ENCODE measurements at places on chromosomes 3 and 15. TPM values are rescaled to one million over a fixed set of nuclear protein-coding genes. Genes with fewer than 3 reads are reported as not detected.

- peaks cover 7% of the 10 kb centered on the region for H3K36me3 ChIP-seq
- no peak for DNase-seq
- H3K27me3 ChIP-seq = no peaks in the 10 kb centered on the region
- peak overlapping the region; percentile 29 for H3K4me3 ChIP-seq
- H3K27ac ChIP-seq = peak overlapping the region; percentile 95
- peaks cover 70% of the 10 kb centered on the region for H3K4me1 ChIP-seq
These were observed 3.8 kb downstream of the TYRO3 start for GRCh38 chr15:41562784-41563198.

TRPM1 gene
- total RNA-seq = not detected

GRCh38 chr3:49899815-49900214, 3.9 kb downstream of the MST1R start:
- no peak for DNase-seq
- peaks cover 2% of the 10 kb centered on the region for H3K4me1 ChIP-seq
- H3K27ac ChIP-seq = no peak overlapping the region
- no peaks in the 10 kb centered on the region for H3K36me3 ChIP-seq
- no peaks in the 10 kb centered on the region for H3K27me3 ChIP-seq

DNA sequence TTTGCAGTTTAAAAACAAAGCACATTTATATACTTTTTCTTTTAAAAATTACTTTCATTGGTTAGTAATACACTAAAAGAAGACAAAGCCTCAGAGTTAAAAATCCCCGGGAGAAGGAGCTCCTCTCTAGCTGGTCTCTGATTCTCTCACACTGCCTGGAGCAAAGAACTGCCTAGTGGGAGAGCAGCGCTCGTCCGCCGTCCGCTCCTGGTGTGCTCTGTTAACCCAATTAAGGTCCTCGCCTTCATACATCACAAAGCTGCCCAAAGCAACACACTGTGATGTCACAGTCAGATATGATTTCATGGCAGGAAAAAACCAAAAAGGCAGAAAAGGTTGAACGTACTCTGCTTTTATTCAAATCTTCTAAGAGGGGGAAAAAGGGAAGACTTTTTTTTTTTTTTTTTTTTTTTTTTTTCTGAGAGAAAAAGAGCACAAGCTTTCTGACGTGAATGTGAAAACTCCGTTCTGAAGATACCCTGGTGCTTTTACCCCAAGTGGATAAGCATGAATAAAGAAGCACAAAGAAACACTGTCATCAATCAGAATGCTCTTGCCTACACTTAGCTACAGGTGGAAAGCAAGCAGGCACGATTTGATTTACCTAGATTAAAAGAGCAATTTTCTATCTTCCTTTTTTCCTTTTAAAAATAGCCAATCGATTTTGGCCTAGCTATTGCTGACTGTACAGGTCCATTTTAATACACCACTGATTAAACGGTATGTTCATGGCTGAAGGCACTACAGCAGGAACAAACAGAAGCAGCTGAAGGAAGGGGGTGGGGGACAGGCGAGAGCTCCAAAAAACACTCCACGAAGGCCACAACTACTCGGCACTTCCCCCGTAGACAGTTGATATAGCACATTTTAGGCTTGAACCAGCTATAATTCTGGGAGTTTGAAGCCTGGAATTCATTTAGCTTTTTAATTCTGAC, 115.2 kb downstream of the TIGIT start:
- peak overlapping the region; percentile 95 for H3K27ac ChIP-seq
- peaks cover 49% of the 10 kb centered on the region for H3K4me1 ChIP-seq
- no peaks in the 10 kb centered on the region for H3K27me3 ChIP-seq
- peak overlapping the region; percentile 61 for H3K4me3 ChIP-seq
- DNase-seq = no peak
- H3K36me3 ChIP-seq = no peaks in the 10 kb centered on the region

NRROS gene
- 2.0 TPM for total RNA-seq

GRCh38 chr3:180319461-180319860, 282.5 kb upstream of the TTC14 start:
- peaks cover 5% of the 10 kb centered on the region for H3K4me1 ChIP-seq
- peaks cover 13% of the 10 kb centered on the region for H3K27me3 ChIP-seq
- H3K27ac ChIP-seq = no peak overlapping the region
- H3K36me3 ChIP-seq = no peaks in the 10 kb centered on the region
- H3K4me3 ChIP-seq = no peak overlapping the region

RBM6 gene
- 144 TPM for total RNA-seq

DNA sequence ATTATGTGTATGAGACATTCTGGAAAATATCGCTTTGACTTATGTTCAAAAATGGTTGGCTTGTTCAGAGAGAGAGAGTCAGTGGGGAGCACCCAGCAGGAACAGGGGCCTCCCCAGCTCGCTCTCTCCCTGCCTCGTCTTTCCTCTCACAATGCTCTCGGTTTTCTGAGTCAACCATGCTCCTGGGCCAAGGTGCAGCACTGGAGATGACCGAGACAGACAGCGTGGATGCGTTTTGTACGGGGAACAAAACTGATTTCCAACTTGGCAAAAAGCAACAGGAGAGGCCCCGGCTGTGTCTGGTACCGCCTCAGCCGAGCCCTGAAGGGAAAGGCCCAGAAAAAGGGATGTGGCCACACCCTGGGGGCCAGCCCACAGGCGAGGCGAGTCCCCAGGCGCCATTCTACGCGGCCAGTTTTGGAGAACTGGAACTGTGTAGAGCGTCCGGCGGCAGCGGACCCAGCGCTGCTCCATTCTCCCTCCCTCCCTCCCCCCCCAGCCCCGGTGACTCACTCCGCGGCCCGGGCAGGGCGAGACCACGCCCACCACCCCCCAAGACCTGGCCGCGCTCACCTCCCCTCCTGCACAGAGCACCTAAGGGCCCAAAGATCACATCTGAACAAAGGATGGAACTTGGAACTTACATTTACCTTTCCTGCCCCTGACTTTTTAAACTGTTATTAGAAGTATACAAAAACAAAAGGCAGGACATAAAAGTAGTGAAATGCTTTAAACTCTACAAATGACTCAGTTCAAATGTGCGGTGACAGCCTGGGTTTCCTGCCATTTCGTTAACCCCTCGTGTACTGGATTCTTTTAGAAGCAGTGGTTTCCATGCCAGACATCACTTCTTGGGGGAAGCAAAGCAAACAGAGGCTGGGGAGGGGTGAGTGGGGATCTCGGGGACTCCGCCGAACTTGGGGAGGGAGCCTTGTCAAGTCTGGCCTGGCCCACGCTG, 12.7 kb downstream of the ATP10A start:
- H3K36me3 ChIP-seq = no peaks in the 10 kb centered on the region
- peak; percentile 21 for DNase-seq
- H3K27me3 ChIP-seq = peaks cover 44% of the 10 kb centered on the region
- peak overlapping the region; percentile 47 for H3K27ac ChIP-seq

CHSY1 gene
- 33.2 TPM for total RNA-seq

- H3K36me3 ChIP-seq = no peaks in the 10 kb centered on the region
- H3K4me1 ChIP-seq = peaks cover 3% of the 10 kb centered on the region
- no peak overlapping the region for H3K27ac ChIP-seq
- no peak overlapping the region for H3K4me3 ChIP-seq
- DNase-seq = no peak
These were observed 7.8 kb upstream of the KIF7 start for GRCh38 chr15:89662893-89663626.

GRCh38 chr3:147756476-147756875, 347.3 kb downstream of the ZIC1 start:
- no peaks in the 10 kb centered on the region for H3K36me3 ChIP-seq
- H3K4me1 ChIP-seq = no peaks in the 10 kb centered on the region
- no peak overlapping the region for H3K4me3 ChIP-seq
- no peak overlapping the region for H3K27ac ChIP-seq
- no peaks in the 10 kb centered on the region for H3K27me3 ChIP-seq

EFCAB12 gene
- total RNA-seq = 6.8 TPM

TRAK1 gene
- 53.8 TPM for total RNA-seq

ROBO2 gene
- 83.8 TPM for total RNA-seq

CPLX3 gene
- not detected for total RNA-seq

- DNase-seq = no peak
- H3K4me1 ChIP-seq = peaks cover 3% of the 10 kb centered on the region
- no peaks in the 10 kb centered on the region for H3K27me3 ChIP-seq
- H3K4me3 ChIP-seq = no peak overlapping the region
- H3K36me3 ChIP-seq = peaks cover 65% of the 10 kb centered on the region
These were observed 62.8 kb downstream of the CHD2 start for GRCh38 chr15:92962914-92963313.

DNA sequence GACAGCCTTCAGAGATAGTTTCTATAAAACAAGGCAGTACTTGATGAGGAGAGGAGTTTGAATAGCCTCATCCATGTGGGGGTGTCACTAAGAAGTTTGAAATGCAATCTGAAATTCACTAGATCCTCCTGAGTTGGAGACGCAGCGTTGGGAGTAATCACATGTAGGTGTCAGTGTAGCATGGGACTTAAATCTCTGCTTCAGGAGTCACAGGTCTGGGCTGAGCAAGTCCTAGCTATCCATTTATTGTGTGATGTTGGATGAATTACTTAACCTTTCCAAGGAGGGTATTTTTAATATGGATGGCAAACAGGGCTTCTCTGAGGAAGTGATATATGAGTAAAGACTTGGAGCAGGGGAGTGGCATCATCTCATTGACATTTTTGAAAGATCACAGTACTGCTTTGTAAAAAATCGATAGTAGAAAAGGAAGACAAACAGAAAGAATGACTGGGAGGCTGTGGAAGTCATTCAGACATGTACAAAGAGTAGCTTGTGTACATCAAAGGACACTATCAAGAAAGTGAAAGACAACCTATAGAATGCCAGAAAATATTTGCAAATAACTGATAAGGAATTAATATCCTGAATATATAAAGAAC, 17.1 kb downstream of the CP start:
- no peaks in the 10 kb centered on the region for H3K27me3 ChIP-seq
- no peak for DNase-seq
- H3K27ac ChIP-seq = no peak overlapping the region
- H3K36me3 ChIP-seq = no peaks in the 10 kb centered on the region

DNA sequence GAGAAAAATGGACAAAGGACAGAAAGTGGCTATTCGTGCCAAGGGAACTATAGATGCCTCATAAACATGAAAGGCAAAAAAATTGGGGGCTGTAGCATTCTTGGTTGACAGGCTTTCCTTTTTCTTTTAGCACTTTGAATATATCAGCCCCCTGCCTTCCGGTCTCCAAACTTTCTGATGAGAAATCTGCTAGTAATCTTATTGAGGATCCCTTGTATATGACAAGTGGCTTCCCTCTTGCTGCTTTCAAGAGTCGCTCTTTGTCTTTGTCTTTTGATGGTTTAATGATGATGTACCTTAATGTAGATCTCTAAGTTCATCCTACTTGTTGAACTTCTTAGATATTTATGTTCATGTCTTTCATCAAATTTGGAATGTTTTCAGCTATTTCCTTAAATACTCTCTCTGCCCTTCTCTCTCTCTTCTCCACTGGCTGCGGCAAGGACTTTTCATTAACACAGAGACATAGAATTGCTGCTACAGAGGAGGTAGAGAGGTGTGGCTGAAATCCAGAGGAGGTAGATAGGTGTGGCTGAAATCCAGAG, 59.4 kb upstream of the EPHB3 start:
- no peaks in the 10 kb centered on the region for H3K36me3 ChIP-seq
- no peak overlapping the region for H3K4me3 ChIP-seq
- DNase-seq = no peak
- peaks cover 37% of the 10 kb centered on the region for H3K27me3 ChIP-seq

ACKR2 gene
- total RNA-seq = 0.60 TPM

DNA sequence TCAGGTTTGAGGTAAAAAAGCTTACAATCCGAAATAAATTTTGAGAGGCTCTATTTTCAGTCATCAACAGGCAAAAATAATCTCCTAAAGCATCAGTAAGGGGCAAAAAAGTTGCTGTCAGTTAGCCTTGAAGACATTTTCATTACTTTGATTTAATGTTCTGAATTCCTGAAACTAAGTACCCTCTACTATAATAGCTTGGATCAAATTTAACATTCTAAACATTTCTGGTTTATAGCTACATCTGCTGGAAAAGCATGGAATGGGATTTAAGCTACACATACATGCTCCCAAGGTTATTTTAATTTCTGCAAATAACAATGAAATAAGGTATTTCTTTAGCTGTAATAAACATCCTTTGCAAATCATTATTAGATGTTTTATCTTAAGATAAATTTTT, 245.4 kb downstream of the ULK4 start:
- H3K4me1 ChIP-seq = no peaks in the 10 kb centered on the region
- H3K4me3 ChIP-seq = no peak overlapping the region
- H3K36me3 ChIP-seq = no peaks in the 10 kb centered on the region
- H3K27me3 ChIP-seq = no peaks in the 10 kb centered on the region
- DNase-seq = no peak

- H3K27ac ChIP-seq = no peak overlapping the region
- no peaks in the 10 kb centered on the region for H3K27me3 ChIP-seq
- H3K36me3 ChIP-seq = no peaks in the 10 kb centered on the region
- peaks cover 2% of the 10 kb centered on the region for H3K4me1 ChIP-seq
- DNase-seq = no peak
These were observed 169.2 kb downstream of the ROBO1 start for GRCh38 chr3:79598594-79598993.

DNA sequence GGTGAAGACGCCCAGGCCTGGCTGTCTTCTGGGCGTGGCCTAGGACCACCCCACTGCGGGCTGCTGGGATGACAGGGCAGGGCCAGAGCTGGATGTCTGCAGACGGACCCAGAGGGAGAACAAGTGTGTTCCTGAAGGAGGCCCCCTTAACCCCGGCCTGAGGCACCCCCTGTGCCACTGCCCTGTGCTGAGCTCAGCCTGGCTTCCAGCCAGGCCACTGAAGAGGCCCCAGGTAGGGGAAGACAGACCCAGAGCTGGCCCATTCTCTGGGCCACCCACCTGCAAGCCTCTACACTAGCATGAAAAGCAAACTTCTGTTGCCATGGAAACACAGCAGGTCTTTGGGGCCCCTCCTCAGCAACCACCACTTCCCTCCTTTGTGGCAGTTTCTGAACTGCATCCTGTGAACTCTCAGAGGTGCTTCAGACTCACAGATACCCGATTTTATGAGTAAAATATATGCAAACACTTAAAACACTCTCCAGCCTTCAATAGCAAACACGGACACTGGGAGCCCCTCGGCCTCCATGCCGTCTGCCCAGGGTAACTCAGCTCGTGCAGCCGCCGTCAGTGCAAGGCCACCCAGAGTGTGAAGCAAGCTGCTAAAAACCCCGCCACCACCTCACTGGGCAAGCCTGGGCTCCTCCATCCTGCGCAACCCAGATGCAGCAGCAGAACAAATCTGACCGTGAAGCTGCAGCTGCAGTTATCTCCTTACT, 42.5 kb downstream of the CMTM6 start:
- no peak overlapping the region for H3K27ac ChIP-seq
- peaks cover 5% of the 10 kb centered on the region for H3K27me3 ChIP-seq
- H3K4me3 ChIP-seq = no peak overlapping the region
- peaks cover 9% of the 10 kb centered on the region for H3K36me3 ChIP-seq
- peaks cover 21% of the 10 kb centered on the region for H3K4me1 ChIP-seq
- DNase-seq = no peak

DNA sequence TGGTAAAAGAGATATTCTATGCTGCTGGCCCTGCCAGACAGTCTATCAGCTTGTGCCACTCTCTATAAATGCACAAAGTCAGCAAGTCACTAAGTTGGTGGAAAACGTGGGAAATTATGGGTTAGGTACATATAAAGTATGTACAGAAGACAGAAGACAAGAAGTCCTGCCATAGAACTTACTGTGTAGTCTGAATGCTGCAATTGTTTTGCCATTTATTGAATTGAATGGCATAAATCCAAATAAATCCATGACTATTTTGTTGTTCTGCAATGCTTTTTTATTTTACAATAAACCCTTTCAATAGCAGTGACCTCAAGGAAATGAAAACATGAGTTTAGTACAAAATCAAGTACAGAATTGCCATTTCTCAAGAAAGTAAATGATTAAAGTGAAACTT, 34.1 kb upstream of the TM4SF1 start:
- DNase-seq = no peak
- H3K27ac ChIP-seq = no peak overlapping the region
- no peaks in the 10 kb centered on the region for H3K27me3 ChIP-seq
- H3K4me1 ChIP-seq = peaks cover 19% of the 10 kb centered on the region

GRCh38 chr3:6542795-6543194, 318.1 kb upstream of the GRM7 start:
- H3K27me3 ChIP-seq = no peaks in the 10 kb centered on the region
- DNase-seq = no peak

CA12 gene
- 0.58 TPM for total RNA-seq
